ENCODE measurements at places on chromosomes 1 and 21.
A peak's percentile ranks its signal among the peaks of the same experiment; 100 is the strongest.

DNA sequence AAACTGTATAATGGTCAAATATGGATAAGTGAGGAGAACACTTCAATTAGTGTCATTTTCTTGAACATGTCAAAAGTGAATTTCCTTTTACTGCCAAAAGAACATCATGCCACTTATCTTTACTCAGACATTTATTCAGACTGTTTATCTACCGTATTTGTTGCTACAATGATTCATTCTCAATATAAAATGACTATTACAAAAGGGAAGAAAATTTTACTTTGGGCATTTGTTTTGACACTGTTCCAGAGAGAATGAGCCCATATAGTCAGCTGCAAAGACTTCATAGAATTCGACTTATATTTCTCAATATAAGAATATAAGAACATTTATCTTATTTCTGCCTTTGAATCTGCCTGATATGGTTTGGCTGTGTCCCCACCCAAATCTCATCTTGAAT is 1699.1 kb downstream of the BRINP3 start:
- DNase-seq: no peak

DNA sequence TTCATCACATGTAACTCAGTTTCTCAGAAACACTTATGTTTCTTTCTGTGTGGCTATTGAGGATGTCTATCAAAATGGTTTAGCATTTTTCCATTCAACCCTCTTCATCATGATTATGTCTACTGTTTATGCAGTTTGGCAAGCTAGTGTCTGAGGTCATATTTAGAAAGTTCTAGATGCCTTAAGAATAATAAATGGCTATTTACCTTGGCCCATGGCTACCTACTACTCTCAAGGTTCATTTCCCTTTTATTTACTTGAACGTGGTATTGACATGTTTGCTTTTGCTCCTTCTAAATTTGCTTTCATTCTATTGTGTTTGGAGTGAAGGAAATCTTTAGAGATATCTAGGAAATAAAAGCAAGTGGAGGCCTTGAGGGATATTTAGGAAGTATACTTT is 193.7 kb upstream of the OLFM3 start:
- no peak for DNase-seq

- no peak for DNase-seq
Observed at GRCh38 chr1:232474826-232475225, 155.1 kb downstream of the SIPA1L2 start.

DNA sequence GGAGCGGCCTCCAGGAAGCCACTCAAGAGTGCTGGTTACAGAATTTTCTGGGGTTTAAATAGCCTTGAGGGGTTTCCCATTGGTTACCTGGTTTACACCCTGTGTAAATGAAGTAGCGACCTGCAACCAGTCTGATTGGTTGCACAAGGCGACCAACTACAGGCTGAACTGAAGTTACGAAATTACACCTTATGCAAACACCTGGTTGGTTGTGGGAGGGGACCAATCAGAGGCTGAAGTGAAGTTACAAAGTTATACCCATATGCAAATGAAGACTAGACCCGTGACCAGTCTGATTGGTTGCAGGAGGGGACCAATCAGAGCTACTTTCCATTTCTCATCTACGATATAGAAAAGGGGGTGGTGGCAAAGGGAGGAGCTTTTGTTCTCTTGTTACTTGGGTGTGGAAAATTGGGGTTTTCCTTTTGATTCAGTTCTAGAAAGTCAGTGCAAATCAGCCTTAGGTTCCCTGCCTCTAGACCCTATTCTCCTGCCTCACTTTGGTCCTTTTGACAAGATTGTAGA is 22.2 kb upstream of the C1orf174 start:
- no peak for DNase-seq

- no peak for DNase-seq
Observed at GRCh38 chr1:7339953-7340352, 431.1 kb upstream of the VAMP3 start.

DNA sequence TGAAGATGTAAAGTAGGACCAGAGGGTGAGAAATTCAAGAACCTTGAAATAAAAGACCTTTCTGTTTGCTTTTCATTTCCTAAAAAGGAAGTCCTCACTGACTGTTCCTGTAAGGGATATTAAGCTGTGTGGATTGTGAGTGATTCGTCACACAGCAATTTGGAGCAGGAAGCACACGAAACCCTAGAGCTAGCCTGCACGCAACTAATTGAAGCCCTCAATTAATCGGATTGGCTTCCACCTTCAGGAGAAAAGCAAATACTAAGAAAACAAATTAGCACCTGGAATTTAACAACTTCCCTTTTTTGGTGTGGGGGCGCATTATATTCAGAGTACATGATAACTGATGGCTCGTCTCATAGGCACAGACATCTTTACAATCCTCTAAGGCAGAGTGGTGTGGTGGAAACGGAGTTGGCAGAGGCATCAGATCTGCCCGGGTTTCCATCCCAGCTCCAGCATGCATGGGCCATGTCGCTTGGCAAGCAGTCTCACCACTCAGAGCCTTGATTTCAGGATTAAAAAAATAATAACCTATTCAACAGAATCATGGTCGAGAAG is 95.2 kb downstream of the KCNJ15 start:
- DNase-seq: no peak

DNA sequence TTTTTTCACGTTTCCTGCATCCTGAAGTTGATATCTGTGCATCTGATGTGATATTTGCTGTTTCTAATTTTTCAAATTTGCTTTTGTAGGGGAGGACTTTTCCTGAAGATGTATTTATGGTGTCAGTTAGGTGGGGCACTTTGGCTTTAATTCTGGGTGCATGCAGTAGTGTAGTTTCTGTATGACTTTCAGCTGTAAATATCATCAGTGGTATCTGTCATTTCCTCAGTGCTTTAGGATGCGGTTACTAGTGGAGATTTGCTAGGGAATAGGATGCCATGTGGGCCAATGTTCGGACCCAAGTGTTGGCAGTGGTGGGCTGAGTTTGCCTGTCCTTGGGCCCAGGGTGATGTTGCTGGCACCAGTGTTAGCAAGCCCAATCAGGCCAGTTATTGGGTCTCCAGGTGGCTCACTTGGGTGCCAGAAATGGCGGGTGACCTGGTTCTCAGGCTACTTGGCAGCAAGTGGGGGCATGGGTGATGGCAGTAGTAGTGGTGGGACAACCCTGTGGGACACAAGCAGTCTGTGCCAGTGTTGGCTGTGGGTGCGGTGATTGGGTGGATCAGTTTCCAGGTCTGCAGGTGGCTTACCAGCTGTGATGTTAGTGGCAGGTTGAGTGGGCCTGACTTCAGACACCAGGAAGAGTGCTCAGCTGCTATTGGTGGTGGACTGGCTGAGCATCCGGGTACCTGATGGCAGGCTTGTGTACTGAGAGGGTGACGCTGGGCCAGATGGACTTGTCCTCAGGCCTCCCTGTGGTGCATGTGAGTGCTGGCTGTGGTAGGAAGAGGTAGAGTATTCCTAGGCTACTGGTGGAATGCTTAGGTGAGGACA is 24.4 kb downstream of the CD55 start:
- no peak for DNase-seq

- DNase-seq: no peak
Observed at GRCh38 chr1:26094076-26094669, 17.5 kb upstream of the PDIK1L start.

DNA sequence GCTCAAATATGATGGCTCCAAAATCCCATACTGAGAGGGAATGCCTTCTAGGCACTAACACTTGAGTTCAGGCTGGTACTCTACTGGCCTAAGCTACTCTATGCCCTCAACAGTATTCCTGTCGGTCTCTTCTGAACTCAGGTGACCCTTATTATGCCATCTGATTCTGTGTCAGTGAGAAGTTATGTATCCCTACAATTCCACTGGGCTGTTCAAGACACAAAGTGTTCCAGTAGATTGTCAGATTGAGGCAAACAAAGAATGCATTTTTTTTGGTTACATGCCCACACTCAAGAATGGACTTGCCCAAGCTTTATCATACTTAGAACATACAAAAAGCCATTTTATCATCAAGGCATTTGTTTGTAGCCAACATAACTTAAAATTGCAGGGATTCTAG is 553.8 kb upstream of the PRMT6 start:
- DNase-seq: no peak

DNA sequence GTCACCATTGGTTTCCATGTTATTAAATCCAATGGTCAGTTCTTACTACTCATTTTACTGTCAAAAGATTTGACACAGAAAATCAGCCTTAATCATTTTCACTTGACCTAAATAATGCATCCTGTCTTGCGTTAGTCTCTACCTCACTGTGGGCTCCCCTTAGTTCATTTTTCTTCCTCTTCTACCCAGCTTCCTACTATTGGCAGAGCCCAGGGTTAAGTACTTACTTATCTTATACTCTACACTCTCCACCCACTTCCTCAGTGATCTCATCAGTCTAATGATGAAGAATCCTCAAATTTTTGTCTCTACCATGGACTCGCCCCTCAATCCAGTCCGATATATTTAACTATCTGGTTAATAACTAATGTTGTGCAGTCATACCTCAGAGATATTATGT is 735.9 kb downstream of the KCNT2 start:
- no peak for DNase-seq

GRCh38 chr1:209802117-209802779 is 3.7 kb downstream of the IRF6 start:
- DNase-seq: no peak

DNA sequence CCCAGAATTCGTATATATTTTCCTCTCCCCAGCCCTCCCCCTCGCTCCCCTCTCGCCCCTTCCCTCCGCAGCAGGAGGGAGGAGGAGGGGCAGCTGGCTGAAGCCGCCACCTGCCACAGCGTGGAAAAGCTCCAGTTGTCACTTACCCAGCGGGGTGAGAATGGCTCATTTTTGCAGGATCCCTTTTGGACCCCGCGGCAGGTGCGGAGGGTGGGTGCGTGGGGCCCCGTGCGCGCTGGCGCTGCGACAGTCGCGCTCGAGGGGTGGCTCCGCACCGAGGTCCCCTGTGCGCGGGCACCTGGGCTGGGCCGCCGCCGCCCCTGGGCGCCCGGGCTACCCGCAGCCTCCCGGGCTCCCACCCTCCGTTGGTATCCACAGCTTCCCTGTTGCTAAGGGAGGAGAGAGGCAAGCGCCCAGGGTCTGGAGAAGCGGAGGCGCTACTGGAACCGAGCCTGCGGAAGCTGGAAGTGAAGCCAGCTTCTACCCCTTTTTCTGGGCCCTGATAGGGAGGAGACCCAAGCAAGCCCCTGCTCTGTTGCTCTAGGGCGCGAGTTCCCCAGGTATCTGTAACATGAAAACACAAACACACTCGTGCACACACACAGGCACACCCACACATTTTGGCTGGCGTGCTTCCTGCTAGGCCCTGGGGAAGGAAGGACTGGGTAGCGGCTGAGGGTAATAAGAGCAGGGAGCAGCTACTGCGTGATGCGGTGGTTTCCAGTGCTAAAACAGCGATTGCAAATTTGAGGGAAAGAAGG is at the start of gene ERICH3:
ERICH3 (minus strand) TSS at position 442 of the 761 bp plus-strand sequence; CDS start at position 169, 273 bp downstream.
- DNase-seq: peak; percentile 50

DNA sequence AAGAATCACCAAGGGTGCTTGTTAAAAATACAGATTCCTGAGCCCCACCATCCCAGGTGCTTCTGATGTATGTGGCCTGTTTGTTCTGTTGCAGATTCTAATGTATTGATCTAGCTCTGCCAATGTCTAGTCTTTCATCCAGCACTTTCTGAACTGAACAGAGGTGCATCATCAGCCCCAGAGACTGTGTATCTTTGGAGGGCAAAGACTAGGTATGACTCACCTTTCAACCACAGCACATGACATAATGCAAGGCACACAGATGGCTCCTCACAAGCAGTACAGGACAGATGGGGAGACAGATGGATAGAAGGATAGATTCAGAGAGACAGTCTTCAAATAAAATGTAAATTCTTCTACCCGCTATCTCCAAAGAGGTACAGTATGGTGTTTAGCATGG is 32.3 kb downstream of the CD58 start:
- DNase-seq: no peak

DNA sequence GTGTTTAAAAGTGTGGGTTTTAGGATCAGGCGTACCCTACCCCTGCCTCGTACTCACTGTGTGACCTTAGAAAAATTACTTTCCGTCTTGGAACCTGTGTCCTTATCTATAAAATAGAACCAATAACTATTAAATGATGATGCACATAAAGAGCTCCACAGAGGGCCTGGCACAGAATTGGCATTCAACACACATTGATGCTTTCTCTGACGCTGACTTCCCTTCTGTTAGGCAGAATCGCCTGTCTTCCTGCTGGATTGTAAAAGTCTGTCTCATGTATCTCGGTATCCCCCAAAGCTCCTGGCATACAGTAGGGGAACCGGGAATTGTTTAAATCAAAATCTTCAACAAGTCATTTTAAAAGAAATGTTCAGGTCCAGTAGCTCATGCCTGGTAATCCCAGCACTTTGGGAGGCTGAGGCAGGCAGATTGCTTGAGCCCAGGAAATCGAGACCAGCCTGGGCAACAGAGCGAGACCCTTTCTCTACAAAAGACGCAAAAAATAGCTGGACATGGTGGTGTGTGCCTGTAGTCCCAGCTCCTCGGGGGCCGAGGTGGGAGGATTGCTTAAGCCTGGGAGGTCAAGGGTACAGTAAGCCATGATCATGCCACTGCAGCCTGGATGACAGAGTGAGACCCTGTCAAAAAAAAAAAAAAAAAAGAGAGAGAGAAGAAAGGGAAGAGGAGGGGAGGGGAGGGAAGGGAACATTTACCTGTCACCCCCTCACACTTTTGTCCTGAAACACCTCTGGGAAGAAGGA is 41.3 kb upstream of the FHAD1 start:
- no peak for DNase-seq

GRCh38 chr1:206685334-206685768 is 646 bp downstream of the MAPKAPK2 start:
- DNase-seq: no peak

- no peak for DNase-seq
Observed at GRCh38 chr1:115228191-115228590, 109.9 kb downstream of the NGF start.

DNA sequence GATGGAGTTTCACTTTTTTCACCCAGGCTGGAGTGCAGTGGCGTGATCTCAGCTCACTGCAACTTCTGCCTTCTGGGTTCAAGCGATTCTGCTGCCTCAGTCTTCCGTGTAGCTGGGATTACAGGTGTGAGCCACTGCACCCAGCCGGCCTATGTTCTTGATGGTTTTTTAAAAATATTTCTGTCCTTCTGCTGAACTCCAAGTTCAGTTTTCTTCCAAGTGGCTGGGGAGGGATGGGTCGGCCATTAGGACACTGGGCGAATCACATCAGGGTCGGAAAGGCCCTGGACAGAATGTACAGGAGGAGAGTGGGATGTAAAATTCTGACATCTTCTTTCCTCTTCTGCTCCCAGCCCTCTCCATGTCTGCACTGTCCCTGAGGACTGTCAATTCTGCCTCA is 289.6 kb downstream of the PTPRU start:
- no peak for DNase-seq

GRCh38 chr1:228434689-228435088 is 18.0 kb upstream of the TRIM17 start:
- no peak for DNase-seq

DNA sequence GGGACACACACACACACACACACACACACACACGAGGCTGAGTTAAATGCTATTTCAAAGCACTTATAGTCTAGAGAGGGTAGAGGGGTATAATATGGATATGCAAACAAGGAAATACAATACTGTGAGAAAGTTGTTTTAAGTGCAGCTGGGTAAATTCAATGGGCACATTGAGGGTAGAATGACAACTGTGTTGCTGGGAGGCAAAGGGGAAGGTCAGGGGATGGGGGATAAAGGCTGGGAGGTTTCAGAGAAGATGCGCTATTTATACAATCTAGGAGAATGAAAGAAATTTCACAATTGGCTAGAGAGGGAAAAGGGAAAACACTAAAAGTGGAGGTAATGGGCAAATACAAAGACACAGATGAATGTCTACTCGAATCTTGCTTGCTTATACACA is 19.4 kb downstream of the EXTL2 start:
- DNase-seq: no peak
